ENCODE measurements at places on chromosomes 7 and 10. TPM values are rescaled to one million over a fixed set of nuclear protein-coding genes. Genes with fewer than 3 reads are reported as not detected.
A peak's percentile ranks its signal among the peaks of the same experiment; 100 is the strongest.

GRCh38 chr10:13892001-13892491 is 305.3 kb downstream of the PRPF18 start:
- DNase-seq = no peak

DNA sequence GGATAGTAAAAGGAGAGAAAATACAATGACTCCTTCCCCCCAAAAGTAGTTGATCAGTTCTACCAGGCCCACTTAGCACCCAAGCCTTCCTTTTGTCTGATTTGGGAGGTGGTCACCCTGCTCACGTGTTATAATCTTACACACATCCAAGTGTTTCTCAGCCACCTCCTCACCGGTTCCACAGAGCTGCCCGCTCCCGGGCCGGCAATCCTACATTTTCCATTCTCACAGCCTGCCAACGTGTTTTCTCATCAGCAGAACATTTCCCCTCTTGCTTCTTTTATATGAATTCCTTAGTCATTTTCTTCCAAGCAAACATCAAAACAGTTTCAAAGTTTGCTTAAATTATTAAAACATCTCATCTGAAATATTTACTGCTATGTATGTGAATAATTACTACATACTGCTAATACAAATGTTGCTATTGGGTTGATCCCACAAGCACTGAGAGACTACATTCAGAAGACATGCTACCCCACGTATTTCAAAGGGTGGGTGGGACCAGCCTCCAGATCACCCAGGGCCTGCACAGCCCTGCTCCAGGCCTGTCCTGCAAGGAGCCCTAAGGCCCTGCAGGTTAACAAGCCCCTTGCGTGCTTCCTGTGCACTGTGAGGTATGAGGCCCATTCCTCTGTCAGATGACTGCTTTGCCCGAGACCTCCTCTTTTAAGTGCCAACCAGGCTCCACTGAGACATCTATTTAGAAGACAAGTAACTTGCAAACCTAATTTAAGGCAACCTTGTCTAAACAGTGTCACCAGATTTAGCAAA is 75.3 kb downstream of the GRB10 start:
- no peak for DNase-seq

ZNF467 gene
- total RNA-seq = 4.2 TPM

DNA sequence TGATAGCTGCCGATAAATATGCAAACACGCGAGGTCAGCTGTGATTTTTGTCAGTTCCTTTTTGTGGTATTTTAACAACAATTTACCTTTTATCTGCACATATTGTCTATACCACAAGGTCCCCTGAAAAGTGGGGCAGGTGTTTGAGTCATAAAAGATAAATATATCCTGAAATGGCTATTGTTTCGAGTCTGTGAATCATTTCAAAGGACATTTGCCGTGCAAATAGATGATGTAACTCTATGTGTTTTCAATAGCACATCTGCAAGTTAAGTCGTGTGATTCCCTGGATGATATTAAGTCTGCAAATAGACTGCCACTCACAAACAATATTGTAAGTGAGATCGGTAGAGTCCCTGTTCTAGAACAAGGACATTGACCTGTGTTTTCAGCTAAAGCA is 193.0 kb upstream of the PITRM1 start:
- DNase-seq = no peak

DNA sequence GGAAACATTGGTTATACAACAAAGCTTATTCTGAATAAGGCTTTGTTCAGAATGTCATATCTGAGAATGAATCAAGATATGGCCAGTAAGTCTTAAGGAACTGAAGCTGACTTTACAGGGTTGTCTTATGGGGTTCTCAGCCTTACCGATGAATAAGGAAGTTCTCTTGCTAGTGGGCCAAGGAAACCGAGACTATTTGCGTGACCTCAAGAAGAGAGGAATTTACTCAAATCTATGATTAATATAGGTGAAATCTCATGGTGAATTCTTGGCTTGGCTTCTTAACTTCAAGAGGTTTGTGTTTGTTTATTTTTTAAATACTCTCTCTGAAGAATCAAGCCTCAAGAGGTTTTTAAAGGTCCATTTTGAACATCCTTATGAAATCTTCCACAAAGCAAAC is 4.7 kb upstream of the MRLN start:
- no peak for DNase-seq

ZNF22 gene
- total RNA-seq = 45.0 TPM

- peak; percentile 12 for DNase-seq
These were observed 224.6 kb upstream of the ZWINT start for GRCh38 chr10:56585447-56586171.

- no peak for DNase-seq
These were observed 287.2 kb downstream of the AUTS2 start for GRCh38 chr7:69885431-69885830.

DNA sequence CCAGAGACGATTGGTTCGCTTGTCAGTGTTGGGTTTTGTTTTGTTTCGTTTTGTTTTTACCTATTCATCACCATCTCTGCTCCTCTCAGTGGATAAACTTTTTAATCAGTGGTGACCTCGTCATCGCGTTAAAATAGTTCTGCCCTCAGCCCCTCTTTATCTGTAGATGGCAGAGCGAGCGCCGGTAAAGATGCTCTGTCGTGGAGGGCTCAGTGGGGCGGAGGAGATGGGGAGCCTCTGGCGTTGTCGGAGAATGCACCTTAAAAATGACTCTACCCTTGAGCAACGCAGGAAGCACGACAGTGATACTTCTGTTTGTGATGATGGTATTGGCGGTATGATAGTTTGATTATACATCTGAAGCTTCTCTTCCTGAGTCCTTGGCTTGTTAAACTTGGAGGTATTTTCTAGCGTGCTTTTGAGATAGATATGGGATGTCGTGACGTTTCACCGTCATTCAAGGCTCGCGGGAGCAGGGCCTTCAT is 554 bp downstream of the CSGALNACT2 start:
- DNase-seq = peak; percentile 55
